ENCODE measurements at places on chromosomes 5 and 9.
A peak's percentile ranks its signal among the peaks of the same experiment; 100 is the strongest.

DNA sequence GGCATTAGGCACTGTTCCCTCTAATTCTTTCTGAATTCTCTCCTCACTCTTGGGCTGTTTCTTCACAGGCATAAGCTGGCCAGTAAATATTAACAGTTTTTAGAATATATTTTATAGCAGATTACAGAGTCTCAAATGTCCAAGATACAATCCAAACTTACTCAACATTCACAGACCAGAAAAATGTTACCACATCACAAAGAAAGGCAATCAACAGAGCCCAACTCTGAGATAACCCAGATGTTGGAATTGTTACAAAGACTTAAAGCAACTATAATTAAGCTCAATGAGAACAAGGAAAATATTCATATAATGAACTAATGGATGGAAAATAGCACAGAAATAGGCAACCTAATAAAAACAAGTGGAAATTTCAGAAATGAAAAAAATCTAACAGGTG is 401.1 kb upstream of the RGMB start:
- no peak for DNase-seq

DNA sequence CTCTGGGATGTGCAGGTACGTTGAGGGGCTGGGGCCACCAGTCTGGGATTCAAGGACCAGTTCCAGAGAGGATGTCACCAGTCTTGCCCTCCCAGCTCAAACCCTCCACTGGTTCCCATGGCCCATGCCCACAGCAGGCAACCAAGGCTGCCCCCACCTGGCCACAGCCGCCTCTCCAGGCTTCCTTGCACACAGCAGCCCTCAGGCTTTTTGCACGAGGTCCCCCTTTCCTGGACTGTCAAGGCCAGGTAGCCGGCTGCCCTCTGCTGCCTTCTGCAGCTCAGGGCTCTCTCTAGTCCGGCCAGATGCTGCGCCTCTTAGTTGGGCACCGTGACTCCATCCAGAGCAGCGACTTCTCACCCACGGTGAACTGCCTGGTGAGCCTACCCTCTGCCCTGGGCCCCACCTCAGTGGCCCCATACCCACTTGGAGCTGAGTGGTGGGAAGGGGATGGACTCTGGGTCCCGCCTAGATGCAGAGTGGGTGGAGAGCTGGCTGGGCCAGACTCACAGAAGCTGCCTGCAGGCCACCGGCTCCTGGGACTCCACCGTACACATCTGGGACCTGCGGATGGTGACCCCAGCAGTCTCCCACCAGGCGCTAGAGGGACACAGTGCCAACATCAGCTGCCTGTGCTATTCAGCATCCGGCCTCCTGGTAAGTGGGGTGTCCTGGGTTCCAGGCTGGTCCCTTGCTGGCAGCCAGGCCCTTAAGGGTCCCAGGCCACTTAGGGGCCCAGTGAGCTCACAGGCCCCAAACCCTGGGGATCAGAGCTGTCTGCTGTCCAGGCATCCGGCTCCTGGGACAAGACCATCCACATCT is 2.9 kb downstream of the WDR38 start:
- peak; percentile 54 for DNase-seq

GRCh38 chr9:131214286-131214856 is 61.9 kb downstream of the FAM78A start:
- peak; percentile 62 for DNase-seq

DNA sequence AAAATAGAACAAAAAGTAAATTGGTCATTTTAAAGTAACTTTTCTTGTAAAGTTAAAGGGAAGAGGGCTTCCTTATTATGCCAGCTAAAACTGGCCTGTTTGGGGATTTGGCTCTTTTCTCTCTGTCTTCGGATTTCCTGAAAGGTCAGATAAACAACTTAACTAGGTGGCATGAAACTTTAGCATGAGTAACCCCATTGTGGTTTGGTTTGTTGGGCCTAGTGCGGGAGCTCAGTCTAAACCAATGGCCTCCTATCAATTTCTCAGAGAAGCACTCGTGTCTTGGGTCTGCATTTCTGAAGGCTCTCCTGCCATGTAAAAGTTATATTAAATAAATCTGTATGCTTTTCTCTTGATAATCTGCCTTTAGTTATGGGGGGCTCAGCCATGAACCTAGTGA is 48.5 kb upstream of the ANKH start:
- DNase-seq: peak; percentile 38

GRCh38 chr5:8134609-8135008 is 265.7 kb downstream of the MTRR start:
- DNase-seq: no peak

DNA sequence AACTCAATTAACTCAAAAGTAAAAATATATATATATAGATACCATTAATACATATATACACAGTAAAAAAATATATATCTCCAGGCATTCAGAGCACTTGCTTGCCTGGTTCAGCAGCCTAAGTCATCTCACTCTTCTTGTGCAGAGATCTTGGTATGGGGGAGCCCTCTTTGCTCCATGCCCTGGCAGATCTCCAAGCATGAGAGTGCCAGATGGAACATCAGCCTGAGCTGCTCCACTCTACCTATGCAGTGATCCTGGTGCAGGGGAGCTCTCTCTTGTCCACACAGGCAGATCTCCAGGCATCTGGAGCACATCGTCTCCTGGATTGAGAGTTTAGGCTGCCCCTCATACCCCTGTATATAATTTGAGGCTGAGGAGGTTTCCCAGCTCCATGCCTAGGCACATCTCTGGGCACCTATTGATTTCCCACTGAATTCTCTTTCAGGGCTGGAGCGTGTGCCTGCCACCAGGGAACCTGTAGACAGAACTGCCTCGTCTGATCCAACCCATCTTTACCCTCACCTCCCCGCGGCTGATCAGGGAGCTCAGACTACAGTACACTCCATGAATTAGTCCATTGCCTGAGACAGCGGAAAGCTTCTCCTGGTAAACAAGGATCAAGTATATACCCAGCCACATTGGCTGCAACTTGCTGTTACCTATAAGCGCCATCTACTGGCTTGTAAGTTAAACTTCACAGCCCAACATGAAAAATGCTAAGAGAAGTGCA is 342.4 kb upstream of the GRIA1 start:
- DNase-seq: peak; percentile 64

DNA sequence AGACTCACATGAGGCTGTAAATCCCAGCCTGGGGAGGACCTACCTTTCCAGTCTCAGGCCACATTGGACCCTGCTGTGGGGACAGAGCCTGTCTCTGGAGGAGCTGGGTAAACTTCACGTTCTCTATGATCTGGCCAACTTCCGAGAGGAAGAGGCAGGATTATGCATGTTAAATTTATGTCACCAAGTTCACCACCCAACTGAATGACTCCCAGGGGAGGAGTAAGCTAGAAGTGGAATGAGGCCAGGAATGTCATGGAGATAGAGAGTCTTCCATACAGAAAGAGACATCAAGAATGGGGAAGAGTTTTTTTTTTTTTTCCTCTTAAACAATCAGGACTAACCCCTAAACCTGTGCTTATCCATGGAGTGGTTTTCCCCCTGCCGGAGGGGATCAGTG is 90.3 kb upstream of the PALM2AKAP2 start:
- peak; percentile 16 for DNase-seq

- DNase-seq: peak; percentile 93
These were observed 81.3 kb downstream of the RAPGEF1 start for GRCh38 chr9:131658377-131659129.

DNA sequence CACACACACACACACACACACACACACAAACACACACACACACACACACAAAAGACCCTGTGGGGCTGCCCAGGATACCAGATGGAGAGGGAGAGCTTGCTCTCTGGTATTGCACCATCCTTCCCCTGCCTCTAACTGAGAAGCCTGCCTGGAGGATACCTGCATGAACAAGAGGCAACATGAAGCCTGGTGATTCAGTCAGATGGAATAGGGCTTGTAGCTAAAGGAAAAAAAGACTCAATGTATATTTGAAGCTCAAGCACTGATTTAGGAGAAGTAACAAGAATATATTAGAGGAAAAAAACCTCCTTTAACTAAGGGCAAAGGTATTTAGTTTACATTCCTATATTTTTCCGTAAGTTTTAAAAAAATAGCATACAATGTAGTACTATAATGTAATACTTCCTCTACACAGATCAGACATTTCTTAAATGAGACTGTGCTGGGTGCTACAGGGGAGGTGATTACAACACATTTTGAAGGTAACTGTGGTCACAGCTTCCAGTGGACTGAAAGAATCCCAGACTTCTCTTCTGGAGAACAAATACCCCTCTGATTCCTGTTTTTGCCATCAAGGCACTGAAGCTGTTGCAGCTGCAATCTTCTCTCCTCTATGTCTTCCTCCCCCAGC is 169.3 kb downstream of the DCP2 start:
- DNase-seq: peak; percentile 27

GRCh38 chr5:125295405-125295872 is 549.0 kb upstream of the ZNF608 start:
- peak; percentile 38 for DNase-seq

DNA sequence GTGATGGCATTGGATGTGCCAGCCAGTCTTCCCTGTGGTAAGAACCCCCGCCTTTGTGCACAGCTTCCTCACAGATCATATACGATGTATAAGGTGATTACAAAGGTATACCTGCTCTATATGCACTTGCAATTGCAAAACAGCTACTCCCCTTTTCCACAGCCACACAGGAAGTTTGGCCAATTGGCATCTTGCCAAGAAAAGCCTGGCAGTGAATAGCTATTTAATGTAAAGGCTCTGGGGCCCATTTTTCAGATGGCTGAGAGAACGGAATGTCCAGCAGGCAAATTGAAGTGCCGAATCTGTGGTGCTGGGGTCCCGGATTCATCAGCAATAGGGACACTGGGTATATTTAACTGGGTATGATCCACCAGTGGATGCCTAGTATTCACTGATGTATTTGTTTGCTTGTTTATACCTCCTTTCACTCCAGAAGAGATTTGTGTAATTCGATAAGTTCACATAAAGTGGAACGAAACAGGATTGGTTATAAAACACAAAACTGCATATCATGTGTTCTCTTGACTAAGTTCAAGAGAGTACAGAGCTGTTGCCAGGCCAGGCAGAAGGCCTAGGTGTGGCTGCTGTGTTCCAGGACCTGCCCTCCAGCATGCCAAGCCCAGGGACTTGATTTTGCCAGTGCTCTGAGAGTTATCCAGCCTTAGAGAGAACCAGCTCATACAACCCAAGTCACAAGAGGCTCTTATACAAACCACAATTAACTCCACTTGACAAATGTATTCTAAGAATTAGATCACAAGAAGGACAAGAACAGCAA is 27.7 kb upstream of the GABRP start:
- DNase-seq: no peak

GRCh38 chr5:173835661-173836060 is 52.5 kb upstream of the CPEB4 start:
- DNase-seq: peak; percentile 34
